Iris pigment epithelial cell (primary cell): ENCODE measurements at places on chromosomes 16 and 17.

GRCh38 chr17:31825961-31826691 lies 32.9 kb downstream of the COPRS start:
- peak; percentile 66 for DNase-seq

DNA sequence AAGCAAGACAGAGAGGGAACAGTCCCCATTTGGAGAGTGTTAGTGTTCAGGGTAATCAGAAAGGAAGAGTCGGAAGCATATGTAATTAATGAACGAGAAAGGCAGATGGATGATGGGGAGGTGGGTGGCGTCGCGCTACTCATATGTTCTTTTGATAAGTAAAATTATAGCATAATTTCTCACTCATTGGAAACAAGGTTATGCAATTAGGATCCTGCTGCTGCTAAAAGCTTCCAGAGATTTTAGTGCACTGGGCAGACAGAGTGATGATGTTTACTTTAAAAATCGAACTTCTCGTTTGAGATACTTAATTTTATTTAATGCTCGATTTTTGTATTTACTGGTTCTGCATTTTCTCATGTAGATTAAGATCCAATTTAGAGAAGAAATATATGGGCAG lies 96.2 kb downstream of the PRKCA start:
- no peak for DNase-seq

GRCh38 chr17:75130632-75131277 lies 787 bp downstream of the NT5C start:
- DNase-seq = peak; percentile 67

- DNase-seq = peak; percentile 20
These were observed 498.2 kb upstream of the ERCC4 start for GRCh38 chr16:13421726-13422125.

DNA sequence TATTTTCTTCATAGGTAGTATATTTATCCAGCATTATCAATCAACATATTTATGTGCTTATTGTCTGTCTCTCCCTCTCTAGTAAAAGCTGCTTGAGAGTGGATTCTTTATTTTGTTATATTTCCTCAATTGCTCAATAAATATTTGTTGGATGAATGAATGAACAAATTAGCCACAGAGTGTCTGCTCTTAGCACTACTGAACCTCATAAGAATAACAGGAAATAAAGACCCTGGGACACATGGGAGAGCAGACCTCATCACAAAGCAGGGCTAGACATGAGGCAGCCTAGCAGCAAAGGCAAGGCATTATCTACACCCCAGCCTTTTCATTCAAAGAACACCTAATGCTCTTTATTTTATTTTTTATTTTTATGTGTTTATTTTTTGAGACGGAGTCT lies 34.9 kb upstream of the TANC2 start:
- DNase-seq = peak; percentile 60

GRCh38 chr17:74842146-74842598 lies 17.5 kb downstream of the GRIN2C start:
- no peak for DNase-seq

DNA sequence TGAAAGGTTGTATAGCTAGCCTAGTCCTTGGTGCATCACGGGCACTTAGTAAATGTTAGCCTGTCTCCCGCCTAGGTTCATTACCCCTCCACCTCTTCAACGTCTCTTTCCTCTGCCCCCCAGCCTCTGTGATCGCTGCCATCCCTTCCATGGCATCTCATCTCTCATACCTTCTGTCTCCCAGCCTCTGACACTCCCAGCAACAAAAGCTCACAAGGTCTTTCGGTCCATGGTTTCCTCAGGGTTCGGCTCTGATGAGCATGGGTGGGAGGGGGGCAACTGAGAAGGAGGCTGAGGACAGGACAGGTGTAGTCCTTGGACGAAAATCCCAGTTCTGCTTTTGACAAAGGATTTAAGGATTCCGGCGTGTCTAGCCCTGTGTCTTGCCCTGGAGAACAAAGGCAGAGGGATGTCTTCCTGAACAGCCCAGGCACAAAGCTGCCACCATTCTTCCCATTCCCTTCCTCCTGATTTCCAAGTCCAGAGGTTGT lies 16.7 kb downstream of the CCR7 start:
- DNase-seq = no peak

GRCh38 chr16:84838383-84838948 lies 18.7 kb downstream of the CRISPLD2 start:
- DNase-seq = no peak

DNA sequence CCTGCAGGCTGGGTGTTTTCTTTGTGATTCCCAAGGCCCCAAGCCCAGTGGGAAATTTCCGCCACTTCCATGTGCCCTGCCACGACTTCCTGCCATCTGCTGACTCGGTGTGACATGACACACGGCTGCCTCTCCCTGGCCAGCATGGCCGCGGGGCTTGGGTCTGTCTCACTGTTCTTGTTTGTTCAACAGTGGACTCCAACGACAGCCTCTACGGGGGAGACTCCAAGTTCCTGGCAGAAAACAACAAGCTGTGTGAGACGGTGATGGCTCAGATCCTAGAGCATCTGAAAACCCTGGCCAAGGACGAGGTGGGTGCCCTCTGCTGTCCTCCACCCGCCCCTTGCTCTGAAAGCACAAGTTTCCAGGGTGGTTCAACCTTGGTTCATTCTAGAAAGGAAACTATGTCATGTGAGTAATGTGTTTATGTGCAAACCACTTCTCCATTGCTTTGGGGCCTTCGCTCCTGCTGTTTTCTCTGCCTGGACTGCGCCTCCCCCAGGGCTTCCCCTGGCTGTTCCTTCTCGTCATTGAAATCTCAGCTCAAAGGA lies 26.8 kb downstream of the KNOP1 start:
- DNase-seq = no peak

DNA sequence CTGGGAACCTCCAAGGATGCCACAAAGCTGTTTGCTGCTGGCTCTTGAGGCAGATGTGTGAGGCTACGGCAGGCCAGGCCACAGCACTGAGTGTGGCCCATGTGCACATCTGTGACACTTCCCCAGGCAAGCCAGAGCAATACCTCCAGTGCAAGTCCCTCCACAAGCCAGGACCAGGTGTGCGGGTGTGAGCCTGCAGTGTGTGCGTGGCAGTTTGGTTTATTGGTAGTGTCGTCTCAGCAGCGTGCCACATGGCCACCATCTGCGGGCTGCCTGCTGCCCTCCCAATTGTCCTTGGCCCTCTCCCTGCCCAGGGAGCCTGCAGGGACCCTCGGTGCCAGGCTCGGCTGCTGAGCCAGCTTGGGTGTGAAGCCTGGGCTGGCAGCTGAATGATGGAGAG lies 9.9 kb upstream of the SREBF1 start:
- no peak for DNase-seq

- no peak for DNase-seq
These were observed 71.6 kb downstream of the MYO1D start for GRCh38 chr17:32805029-32805976.

DNA sequence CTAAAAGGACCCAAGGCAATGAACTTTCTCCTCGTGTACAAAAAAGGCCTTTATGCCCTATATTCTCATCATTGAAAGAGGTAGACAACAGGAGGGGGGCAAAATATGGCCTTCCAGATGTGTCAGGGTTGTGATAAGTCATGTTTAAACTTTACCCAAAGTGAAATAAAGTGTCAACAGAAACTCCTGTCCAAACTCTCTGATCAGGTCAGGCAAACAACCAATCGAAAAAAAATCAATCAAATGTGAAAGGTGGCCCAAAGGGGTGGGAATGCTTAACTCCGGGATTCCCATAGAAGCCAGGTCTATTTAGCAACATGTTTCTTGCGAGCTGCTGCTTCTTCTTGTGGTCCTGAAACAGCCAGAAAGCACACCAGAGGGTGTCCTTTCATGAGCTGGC lies 49.5 kb upstream of the SOX9 start:
- DNase-seq = no peak

GRCh38 chr17:9120471-9120870 lies 99.2 kb downstream of the NTN1 start:
- peak; percentile 3 for DNase-seq

GRCh38 chr17:27701963-27702362 lies 71.0 kb downstream of the LGALS9 start:
- DNase-seq = no peak

GRCh38 chr17:57338257-57338914 lies 82.1 kb downstream of the MSI2 start:
- DNase-seq = no peak

- no peak for DNase-seq
These were observed 133.5 kb downstream of the SEC14L1 start for GRCh38 chr17:77274096-77274845.

- peak; percentile 64 for DNase-seq
These were observed 29.0 kb downstream of the GLG1 start for GRCh38 chr16:74577882-74578366.

DNA sequence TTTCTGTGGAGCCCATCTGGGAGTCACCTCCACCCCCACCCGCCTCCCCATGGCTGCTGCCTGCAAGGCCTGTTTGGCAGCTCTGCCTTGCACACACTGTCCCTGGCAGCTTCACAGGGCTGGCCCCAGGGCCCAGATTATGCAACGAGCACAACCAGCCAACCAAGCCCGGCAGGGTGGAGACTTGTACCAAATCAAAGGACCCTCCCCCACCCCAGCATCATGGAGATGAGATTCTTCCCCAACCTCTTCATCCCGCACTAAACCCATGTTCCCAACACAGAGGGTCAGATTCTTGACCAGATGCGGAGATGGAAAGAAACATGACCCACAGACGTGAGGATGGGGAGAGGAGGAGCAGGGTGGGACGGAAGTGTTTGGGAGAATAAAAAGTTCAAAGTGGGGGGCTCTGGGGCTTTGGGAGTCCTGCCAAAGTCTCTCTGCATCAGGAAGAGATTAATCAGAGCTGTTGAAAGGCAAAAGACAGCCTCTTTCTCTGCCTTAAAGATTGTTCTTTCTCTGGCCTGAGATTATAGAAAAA lies 3.8 kb downstream of the SMARCD2 start:
- DNase-seq = peak; percentile 84

- no peak for DNase-seq
These were observed 10.9 kb downstream of the RNF112 start for GRCh38 chr17:19421926-19422325.

- peak; percentile 70 for DNase-seq
These were observed 4.0 kb downstream of the BECN1 start for GRCh38 chr17:42819939-42820535.

DNA sequence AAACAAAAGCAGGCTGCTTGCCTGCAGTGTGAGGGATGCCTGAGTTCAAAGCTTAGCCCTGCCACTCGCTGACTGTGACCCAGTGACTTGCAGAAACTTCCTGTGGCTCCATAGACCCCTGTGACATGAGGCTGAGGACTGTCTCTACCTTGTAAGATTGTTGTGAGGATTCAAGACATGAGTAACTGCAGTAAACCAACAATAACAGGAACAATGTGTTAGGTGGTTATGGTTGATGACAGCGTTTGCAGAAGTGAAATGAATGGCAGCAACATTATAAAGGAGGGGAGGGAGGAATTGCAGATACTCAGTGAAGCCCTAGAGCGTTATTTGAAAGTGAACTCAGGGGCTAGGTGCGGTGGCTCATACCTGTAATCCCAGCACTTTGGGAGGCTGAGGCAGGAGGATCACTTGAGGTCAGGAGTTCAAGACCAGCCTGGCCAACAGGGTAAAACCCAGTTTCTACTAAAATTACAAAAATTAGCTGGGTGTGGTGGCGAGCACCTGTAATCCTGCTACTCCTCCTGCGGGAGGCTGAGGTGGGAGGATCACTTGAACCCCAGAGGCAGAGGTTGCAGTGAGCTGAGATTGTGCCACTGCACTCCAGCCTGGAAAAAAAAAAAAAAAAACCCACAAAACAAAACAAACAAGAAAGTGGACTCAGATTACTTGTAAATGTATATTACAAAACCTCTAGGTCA lies 33.5 kb upstream of the EMP2 start:
- DNase-seq = no peak

DNA sequence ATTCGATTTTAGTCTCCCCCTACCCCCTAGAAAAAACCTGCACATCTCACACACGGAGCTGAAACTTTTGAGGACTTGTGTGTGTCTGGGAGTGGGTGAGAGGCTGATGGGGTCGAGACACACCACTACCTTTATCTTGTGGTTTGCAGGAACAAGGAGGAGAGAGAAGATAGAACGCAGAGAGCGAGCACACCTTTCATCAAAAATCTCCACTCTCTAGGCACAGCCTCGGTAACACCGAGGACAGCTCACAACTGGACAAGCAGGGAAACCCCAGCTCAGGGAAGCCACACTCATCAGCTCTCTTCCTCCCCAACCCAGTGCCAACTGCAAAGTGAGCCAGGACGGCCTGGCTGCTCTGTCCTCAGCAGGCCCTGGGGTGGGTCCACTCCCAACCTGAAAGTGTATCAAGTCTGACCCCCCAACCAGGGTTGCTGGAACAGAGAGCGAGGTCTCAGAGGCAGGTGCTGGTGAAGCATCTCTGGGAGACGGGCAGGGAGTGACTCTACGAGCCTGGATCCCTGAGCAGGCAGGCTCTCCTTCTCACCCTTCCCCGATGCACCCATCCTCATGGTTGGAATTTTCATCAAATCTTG lies 5.2 kb upstream of the GHDC start:
- DNase-seq = no peak

GRCh38 chr17:39753514-39754160 lies 15.9 kb downstream of the GRB7 start:
- no peak for DNase-seq

DNA sequence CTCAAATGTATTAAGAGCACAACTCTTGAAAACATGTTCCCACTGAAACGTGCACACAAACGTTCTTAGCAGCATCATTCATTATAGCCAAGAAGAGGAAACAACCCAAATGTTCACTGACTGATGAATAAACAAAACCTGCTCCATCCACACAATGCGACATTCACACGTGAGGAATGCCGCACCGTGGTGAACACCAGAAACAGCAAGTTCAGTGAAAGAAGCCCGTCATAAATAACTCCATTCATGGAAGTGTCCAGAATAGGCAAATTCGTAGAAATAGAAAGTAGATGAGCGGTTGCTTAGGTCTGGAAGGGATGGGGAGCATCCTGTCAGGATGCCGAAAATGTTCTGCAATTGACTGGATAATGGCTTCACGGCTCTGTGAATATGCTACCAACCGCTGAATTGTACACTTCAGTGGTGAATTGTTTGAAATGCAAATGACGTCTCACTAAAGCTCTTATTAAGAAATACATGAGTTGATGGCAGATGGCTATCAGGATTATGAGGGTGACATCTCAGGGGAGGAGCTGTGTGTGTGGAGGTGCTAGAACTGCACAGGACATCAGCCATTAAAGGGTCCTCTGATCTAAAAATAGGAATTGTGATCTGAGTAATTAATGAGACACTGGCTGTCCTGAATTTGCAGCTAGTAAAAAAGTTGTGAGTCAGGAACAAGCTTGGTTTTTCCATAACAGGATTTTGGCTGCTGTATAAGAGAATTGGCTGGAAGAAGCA lies 771.0 kb downstream of the KCNJ18 start:
- no peak for DNase-seq

DNA sequence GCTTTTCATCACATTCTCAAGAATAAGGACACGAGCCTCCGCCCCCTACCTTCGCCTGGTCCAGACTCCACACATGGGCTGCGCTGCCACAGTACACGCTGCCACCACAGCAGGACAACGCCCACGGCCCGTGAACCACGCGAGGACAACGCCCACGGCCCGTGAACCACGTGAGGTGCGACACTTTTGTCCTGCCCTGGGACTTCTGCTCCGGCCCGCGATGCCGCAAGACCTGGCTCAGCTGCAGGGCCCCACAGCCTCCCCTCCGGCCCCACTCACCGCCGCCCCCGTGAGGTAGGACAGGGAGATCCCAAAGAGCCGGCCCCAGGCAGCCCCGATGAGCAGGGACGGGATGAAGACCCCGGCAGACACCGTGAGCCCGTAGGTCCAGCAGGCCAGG lies 5.9 kb upstream of the CCDC154 start:
- DNase-seq = no peak
